ENCODE measurements at places on chromosomes 2 and 18.

- DNase-seq = no peak
These were observed 921.4 kb downstream of the TRIB2 start for GRCh38 chr2:13638181-13638580.

GRCh38 chr2:169684135-169684565, 10.1 kb downstream of the CFAP210 start:
- no peak for DNase-seq

- DNase-seq = no peak
These were observed 381.7 kb downstream of the CDH19 start for GRCh38 chr18:66222174-66222573.

DNA sequence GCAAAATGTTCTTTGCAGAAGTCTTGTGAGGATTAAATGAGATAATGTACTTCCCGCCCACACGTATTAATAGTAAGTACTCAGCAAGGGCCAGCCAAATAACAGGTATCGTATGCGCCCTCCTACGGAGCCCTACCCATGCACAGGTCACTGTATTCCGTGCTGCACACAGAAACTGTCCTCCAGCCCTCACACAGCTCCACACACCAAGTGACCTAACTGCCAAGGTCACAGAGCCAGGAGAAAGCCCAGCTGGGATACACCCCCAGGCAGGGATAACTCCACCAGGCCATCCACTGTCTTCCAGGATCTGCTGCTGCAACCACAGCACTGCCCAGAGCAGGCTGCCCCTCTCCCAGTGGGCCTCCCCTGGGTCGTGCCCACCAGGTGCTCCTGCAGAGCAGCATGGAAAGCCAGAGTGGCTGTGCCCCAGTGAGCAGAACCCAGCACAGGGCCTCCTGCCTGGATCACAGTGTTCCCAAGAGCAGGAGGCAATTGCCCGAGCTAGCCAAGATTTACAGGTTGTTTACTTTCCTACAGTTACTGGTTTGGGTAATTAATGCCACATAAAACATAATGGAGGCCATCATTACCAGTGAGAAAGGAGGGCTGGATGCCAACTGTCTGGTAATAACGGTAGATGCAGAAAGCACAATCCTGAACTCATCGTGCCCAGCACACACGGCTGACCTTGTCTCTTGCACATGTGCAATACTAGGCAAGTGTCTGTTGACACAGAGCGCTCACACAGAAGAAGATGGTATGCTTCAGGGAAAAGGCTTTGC, 24.4 kb downstream of the TFCP2L1 start:
- no peak for DNase-seq

- DNase-seq = no peak
These were observed 49.5 kb downstream of the KCNE4 start for GRCh38 chr2:223101340-223102039.

GRCh38 chr2:221346411-221346810, 225.7 kb downstream of the EPHA4 start:
- no peak for DNase-seq

DNA sequence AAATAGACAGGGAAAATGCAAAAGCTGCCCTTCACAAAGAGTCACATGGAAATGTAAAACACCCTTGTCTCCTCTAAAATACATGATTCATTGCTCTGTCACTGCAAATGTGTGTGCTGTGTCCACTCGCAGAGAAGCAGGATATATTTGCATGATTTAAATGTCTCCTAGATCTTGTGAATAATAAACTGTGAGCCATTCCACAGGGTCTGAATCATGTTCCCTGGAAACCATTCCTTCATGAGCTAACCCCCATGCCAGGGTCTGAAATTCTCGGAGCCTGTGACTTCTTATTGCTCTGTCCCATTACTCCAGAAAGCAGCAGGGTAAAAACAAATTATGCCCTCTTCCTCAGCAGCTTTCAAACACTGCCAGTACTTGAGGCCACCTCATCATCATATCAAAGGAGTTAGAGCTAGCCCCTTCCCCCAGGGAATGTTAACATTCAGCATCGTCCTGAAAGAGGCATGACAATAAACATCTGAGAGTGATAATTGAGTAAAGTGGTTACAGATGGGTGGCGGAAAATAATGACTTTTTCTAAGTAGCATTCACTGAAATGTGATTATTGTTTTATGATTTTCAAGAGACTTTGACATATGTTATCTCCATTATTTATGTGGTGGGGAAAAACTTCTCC, 11.7 kb upstream of the CNGA3 start:
- no peak for DNase-seq

GRCh38 chr2:159226059-159226461, 60.4 kb downstream of the WDSUB1 start:
- no peak for DNase-seq

DNA sequence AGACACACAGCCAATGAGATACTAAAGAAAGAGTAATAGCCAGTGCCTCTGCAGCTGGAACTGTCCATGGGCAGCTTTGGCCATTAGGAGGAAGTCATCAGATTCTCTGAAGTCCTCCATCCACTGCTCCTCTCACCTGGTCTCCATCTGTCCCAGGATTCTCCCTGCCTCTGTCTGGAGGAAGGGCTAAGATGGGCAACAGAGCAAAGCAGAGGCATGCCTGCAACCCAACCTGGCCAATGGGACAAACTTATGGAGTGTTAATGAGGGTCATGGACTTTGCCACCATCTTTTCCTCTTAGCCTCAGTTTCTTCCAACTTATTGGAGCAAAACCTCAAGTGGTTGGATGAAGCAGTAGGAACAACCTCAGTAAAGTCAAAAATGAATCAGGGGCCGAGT, 91.5 kb upstream of the SIX3 start:
- DNase-seq = no peak

- DNase-seq = no peak
These were observed 42.1 kb upstream of the GCFC2 start for GRCh38 chr2:75752828-75753227.

DNA sequence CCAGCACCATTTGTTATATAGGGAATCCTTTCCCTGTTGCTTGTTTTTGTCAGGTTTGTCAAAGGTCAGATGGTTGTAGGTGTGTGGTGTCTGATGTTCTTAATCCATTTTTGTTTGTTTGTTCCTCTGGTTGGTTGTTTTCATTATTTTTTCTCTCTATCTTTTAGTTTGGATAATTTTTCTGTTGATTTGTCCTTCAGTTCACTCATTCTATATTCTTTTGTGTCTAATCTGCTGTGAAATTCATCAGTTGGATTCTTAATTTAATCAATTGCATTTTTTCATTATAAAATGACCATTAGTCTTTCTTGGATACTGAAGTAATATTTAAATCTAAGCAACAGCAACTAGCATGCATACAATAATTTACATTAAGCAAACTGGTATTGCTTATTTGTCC, 206.7 kb upstream of the TRIB2 start:
- no peak for DNase-seq

- DNase-seq = no peak
These were observed 107.2 kb upstream of the SPRED2 start for GRCh38 chr2:65539633-65540032.
